ENCODE measurements at places on chromosomes 12 and 14. TPM values are rescaled to one million over a fixed set of nuclear protein-coding genes. Genes with fewer than 3 reads are reported as not detected.
A peak's percentile ranks its signal among the peaks of the same experiment; 100 is the strongest.

DNA sequence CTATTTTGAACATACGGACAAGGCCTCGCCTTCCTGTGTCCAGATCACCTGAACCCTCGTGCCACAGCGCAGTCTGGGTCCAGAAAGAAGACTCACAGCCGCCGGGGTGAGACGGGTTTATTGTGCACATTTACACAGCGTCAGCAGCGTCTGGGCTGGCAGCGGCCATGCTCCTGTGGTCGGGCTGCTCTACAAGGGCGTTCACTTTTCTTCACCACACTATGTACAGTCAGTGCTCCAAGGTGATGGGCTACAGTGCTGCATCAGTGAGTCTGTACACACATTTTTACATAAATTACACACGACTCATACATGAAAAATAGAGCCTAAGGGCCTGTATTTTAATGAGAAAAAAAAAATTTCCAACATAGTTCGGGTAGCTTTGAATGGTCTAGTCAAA is 18.0 kb downstream of the ZFYVE21 start:
- H3K36me3 ChIP-seq = peaks cover 40% of the 10 kb centered on the region
- no peak for DNase-seq
- H3K27ac ChIP-seq = no peak overlapping the region
- H3K4me3 ChIP-seq = no peak overlapping the region
- H3K4me1 ChIP-seq = no peaks in the 10 kb centered on the region
- no peaks in the 10 kb centered on the region for H3K27me3 ChIP-seq

GRCh38 chr12:40110586-40110985 is 4.7 kb upstream of the SLC2A13 start:
- peaks cover 9% of the 10 kb centered on the region for H3K4me1 ChIP-seq
- no peaks in the 10 kb centered on the region for H3K36me3 ChIP-seq
- no peak overlapping the region for H3K27ac ChIP-seq

- no peaks in the 10 kb centered on the region for H3K36me3 ChIP-seq
- peaks cover 10% of the 10 kb centered on the region for H3K4me1 ChIP-seq
- peaks cover 21% of the 10 kb centered on the region for H3K27me3 ChIP-seq
- H3K27ac ChIP-seq = no peak overlapping the region
Measured at GRCh38 chr14:21069388-21070082, 569 bp upstream of the ARHGEF40 start.

CELA1 gene
- polyA plus RNA-seq = not detected

DNA sequence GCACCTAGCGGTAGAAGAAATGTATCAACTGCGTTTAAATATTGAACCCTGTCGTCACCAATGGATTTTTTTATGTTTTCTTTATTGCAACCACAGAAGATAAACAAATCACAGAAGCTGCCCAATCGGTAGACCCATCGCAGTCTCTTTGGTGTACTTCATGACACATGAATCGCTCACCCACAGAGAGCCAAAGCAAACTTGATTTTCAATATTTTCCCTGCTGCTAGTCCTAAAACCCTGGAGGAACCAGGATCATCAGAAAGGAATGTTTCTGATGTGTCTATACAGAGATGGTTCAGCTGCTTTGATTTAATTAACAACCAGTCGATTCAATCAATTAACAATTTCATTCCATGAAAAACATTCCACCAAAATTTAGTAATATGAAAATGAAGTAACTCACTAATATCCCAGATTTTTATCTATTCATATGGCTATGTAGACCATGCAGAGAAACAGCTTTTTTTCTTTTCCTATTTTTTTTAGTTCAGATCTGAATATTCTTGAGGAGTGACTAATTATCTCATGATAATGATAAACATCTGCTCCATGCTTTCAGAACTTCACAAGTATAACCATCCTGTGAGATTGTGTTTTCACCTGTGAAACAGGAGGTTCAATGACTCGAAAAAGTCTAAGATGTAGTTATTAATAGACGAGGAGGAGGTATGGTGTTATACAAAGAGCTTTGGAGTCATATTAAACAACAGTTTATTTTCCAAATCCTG is 46.1 kb downstream of the DIO2 start:
- no peak overlapping the region for H3K4me3 ChIP-seq
- no peaks in the 10 kb centered on the region for H3K27me3 ChIP-seq
- H3K27ac ChIP-seq = no peak overlapping the region
- no peaks in the 10 kb centered on the region for H3K4me1 ChIP-seq
- H3K36me3 ChIP-seq = no peaks in the 10 kb centered on the region

DNA sequence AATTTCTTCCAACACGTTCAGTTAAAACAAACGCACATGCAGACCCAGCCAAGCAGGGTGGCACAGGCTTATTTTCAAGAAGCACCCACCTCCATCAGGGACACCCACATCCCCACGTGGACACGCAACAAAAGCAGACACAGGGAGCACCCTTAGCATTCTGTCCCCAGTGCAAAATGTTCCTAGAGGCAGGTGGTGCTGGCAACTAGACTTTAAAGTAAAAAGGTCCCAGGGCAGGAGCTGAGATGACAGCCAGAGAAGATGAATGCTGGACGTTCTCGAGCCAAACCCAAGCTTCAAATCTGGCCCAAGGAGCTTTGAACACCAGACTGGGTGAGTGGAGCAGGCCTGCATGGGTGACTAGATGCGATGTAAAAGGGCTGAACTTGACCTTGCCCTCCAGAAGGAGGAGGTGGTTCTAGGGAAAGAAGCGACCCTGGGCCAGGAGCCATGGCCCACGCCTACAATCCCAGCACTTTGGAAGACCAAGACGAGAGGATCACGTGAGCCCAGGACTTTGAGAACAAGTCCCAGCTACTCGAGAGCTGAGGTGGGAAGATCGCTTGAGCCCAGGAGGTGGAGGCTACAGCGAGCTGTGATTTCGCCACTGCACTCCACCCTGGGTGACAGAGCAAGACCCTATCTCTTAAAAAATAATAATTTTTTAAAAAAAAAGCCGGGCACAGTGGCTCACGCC is 47.3 kb downstream of the KDM2B start:
- no peak for DNase-seq
- H3K36me3 ChIP-seq = peaks cover 12% of the 10 kb centered on the region
- H3K27me3 ChIP-seq = no peaks in the 10 kb centered on the region
- H3K4me1 ChIP-seq = peaks cover 22% of the 10 kb centered on the region

PIANP gene
- polyA plus RNA-seq = 0.08 TPM

FAM181A gene
- not detected for polyA plus RNA-seq

DNA sequence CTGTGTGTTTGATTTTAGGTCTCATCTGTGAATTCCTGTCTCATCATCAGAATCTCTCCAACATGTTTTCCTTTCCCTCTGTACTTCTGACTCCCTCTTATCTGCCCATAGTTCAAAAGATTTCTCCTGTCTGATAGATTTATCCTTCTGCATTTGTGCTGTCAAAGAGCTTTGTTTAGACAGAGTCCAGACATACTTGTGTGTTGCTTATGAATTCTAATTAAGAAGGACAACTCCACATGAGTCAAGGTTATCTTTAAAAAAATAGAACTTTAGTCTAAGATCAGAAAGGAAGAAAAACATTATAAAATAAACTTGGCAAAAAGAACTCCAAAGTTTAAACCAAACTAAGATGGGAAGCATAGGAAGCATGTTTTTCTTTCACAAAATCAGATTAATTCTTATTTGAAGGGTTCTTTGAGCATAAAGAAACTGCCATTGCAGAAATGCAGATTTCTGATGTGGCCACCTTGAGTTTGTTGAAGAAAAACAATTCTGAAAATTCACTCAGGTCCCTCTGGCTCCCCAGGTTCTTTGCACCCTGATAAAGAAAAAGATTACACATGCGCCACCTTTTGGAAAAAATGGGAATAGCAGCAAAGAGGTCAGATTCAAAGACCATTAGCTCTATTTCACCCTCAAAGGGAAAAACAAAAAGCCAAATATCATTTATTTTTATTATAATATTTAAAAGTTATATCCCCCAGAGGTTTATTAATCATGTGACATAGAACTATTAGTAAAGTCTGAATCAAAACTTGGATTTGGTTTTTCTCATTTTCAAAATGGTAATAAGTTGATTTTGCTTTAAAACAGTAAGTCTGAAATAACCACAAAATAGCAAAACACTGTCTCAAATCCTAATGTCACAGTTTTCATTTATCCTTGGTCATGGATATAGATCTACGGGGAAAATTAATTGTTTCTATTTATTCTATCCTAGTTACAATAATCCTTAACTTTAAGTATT is 143.7 kb upstream of the DCN start:
- no peak overlapping the region for H3K27ac ChIP-seq
- DNase-seq = peak; percentile 59
- H3K27me3 ChIP-seq = no peaks in the 10 kb centered on the region
- no peaks in the 10 kb centered on the region for H3K36me3 ChIP-seq
- H3K4me1 ChIP-seq = no peaks in the 10 kb centered on the region

SERPINA12 gene
- polyA plus RNA-seq = not detected

COQ6 gene
- 35.3 TPM for polyA plus RNA-seq

- no peaks in the 10 kb centered on the region for H3K36me3 ChIP-seq
- no peak overlapping the region for H3K4me3 ChIP-seq
- no peaks in the 10 kb centered on the region for H3K27me3 ChIP-seq
- no peak overlapping the region for H3K27ac ChIP-seq
Measured at GRCh38 chr14:67420102-67420739, 8.3 kb upstream of the PLEK2 start.

OR6C65 gene
- polyA plus RNA-seq = not detected
